DMS79 (cell line): ENCODE measurements at places on chromosomes 3 and 15.
A peak's percentile ranks its signal among the peaks of the same experiment; 100 is the strongest.

GRCh38 chr3:96915445-96915844, 101.1 kb downstream of the EPHA6 start:
- no peak for DNase-seq

DNA sequence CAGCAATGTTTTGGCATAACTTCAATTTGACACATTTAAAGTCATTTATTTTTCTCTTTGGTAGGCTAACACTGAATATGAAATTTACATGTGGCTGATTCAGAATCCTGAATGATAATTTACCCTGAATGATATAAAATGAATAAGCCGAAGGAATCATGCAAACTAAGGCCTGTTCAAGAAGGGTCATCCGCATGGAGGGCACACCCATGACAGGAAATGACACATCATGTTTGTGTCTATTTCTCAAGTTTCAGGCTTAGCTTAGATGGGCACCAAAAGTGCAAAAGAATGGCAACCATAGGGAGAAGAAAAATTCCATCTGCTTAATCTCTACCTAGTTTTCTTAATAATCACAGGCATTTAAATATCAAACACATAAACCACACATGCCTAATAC, 141.5 kb downstream of the DUT start:
- no peak for DNase-seq

DNA sequence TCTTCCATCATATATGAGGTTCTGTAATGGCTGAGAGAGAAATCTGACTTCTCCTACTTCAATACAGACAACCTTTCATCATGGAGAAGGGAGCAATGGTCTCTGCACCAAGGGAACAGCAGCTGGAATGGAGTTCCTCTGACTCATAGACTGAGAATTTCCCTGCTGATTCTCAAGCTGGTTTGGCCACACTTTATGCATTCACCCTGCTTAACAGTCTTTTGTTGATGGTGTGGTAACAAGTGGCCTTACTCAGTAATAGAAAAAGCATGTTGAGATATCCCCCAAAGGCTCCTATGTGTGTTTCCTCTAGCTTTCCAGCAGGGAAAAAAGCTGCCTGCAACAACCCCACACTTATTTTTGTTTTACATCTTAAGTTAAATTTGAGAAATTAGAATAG, 138.1 kb downstream of the GREM1 start:
- no peak for DNase-seq

- DNase-seq, result no peak
Observed at GRCh38 chr3:64321747-64322146, 96.5 kb upstream of the PRICKLE2 start.

GRCh38 chr3:56126632-56127031, 341.6 kb downstream of the ERC2 start:
- no peak for DNase-seq

DNA sequence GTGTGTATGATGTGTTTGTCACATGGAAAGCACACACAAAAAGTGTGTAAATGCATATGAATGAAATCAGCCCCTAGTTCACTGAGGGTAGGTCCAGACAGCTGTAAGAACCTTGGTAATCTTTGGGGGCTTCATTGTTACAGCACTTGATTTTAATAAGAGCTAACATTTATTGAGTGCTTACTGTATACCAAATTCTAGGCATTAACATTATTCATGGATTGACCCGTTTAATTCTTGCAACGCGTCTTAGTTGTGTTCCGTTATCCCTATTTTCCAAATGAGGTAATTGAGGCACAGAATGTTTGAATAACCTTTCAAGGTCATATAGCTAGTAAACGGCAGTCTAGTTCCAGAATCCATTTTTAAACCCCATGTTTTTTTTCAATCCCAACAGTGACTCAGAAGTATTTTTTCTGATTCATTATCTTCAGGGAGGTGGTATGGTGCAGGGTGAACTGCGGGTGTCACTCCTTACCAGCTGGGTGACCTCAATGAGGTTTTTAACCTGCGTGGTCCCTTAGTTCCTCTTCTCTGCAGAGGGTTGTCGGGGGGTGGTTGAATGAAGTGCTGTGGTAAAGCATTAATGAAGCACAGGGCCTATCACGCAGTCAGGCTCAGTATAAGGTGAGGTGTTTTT, 14.2 kb downstream of the RAB8B start:
- DNase-seq, result no peak

DNA sequence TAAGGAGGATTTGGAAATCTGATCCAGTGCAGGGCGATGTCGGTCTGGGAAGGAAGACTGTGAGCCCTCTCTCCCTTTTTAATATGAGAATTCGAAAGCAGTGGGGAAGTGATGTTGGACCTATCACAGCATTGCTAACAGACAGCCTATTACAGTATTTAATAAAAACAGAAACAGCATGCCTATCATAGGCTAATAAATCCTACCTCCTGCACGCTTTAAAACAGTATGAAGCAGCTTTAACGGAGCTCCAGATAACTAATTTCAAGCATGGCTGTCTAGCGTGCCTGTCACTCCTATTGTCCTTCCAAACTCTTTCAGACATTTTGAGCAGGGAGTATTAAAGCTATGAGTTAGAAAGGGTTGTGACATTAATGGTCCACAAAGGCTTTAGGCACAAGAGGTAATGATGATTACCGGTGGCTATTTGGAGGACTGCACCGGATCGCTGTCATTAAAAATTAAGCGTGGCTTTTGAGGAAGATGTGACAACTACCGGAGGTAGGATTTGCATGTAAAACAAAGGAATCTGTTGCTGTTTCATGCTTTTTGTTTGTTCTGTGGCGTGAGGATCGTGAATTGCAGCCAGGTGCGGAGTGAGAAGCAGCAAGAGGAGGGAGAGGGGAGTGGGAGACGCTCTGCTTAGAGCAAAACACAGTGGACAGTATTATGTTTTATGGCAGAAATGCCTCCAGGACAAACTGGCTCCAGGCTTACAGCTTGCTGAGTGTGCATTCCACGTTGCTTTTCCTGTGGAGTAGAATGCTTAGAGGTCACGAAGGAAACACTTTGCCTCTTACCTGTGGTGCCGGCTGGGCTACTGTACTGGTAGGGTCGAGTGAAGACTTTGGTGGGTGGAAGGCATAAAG, at the start of gene KCNMB2:
TSS of gene KCNMB2 (plus strand) at position 226 of the 869 bp plus-strand sequence.
- DNase-seq, result peak; percentile 20

DNA sequence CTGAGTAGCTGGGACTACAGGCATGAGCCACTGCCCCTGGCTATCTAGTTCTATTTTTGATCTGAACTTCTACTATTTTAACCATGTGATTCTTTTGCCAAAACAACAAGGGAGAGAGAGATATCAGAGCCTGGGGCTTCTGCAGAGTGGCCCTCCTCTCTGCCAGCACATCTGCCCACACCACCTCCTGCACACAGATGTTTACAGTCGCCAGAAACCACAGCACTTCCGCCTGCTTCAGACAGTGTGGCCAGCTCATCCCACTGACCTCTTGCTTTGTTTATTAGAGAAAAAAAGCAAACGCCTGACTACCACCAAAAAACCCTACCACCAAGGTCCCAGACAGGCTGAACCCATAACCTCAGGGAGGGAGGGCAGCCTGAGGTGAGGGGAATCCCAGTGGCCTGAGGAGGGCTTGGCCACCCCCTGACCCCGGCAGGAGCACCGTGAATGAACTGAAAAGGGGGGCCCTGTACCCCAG, 85.9 kb upstream of the ABHD2 start:
- DNase-seq, result no peak

GRCh38 chr3:46729038-46729437, 11.4 kb upstream of the PRSS50 start:
- no peak for DNase-seq

DNA sequence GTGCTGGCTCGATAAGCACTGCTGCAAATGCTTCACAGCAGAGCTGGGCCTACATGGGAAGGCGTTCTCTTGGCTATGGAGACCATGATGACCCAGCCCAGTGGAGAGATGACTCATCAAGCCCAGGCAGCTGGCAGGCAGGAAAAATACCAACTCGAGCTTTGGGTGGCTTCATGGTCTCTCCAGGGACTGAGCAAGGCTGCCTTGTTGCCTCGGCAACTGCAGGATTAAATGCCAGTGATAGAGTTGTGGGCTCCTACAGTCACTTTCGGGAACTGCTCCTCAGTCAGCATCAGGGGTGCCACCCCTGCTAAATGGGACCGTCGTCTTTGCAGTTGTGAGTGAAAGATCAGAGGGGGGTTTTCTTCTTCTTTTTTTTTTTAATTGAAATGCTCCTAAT, 54.6 kb upstream of the MYZAP start:
- DNase-seq, result peak; percentile 21

GRCh38 chr3:127675651-127676391, 3.1 kb downstream of the ABTB1 start:
- no peak for DNase-seq

- DNase-seq, result no peak
Observed at GRCh38 chr3:65402597-65402996, 636.1 kb downstream of the MAGI1 start.

DNA sequence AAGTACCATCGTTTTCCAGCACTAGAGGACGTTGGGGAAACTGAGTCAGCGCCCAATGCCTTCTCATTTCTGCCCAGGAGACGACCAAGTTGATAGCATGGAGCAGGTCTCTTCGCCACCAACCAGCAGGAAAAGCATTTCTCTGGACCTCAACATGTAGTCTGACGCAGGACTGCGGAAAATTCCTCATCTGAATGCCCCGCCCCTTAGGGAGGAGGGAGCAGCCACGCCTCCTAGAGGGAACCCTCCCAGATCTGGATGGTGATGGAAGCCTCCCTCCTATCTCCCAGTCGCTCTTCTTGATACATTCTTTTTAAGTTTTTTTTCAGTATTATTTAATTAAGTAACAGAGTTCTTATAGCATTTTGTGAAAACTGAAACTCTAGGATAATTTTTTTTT, 17.4 kb upstream of the MINDY4B start:
- DNase-seq, result no peak

DNA sequence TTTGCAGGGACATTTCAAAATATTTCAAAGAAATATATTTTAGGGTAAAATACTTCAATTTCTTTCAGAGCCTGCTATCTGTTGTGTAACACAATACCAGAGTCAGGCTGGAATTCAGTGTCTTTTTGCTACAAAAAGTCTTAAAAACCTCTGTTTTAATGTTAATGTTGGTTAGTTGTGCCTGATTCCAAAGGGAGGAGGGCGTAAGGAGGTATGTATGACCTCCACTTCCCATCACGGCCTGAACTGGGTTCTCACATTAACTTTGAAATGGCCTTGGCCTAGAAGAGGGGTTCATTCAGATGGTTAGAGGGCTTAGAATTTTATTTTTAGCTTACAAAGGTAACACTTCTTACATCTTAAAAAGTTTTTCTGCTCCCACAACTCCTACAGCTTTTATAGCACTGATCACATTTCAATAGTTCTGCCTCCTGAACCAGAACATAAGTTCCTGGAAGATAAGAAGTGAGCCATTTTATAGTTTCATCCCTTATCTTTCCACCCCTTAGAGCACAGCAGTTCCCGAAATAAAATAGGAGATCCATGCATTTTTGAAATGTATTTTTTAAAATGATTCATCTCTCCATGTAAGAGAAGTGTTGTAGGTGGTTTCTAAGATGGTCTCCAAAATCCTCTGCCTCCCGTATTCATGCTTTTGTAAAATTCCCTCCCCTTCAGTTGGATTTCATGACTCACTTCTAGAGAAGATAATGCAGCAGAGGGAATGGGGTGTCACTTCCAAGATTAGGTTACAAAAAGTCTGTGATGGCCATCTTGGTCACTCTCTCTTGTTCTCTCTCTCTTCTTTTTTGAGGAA, 543.1 kb upstream of the NECTIN3 start:
- DNase-seq, result no peak

DNA sequence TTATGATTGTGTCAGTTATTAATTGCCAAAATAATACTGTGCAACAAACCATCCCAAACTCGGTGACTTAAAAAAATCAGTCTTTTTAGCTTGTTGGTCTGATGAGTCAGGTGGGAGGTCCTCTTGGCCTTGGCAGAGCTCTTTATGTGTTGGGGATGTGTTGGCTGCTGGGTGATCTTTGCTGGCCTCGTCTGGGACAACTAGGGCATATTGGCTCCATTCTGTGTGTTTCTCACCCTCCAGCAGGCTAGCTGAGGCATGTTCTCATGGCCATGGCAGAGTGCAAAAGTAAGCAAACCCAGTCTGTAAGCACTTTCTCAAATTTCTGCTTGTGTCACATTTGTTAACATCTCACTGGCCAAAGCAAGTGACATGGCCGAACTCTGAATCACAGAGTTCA, 251.6 kb downstream of the RPLP1 start:
- DNase-seq, result peak; percentile 21

DNA sequence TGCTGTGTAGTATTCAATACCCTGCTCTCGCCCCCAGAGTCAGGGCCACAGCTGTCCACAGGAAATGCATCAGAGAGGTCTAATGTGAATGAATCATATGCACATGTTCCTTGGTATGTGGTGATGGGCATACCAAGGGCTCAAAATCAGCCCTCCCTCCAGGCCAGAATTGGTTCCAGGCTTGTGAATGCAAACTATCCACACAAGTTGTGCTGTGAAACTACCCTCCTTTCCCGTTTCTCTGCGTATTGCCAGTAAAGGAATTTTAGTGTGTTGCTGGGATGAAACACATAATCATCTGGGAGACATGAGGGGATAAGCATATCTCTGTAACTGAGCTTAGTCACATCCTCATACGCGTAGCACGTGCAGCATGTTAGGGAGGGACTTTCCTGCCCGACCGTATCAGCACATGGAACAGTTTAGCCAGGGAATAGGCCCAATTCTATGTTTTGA, 9.2 kb upstream of the MME start:
- DNase-seq, result no peak

DNA sequence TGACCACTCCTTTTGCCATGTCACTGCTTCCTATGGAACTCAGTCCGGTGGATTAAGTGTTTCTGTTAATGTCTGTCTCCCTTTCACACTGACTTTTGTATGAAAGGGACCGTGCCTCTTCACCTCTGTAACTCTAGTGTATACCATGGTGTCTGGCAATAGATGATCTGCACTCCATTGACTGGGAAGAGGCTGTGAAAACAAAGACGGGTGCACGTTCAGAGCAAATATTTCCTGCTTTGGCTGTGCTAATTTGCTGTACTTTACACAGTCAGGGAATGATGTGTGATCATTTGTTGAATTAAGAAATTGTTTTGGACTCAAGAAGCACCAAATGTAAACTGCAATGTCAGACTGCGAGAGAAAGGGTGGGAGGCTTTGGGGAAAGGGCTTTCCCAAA, 315.2 kb downstream of the RORA start:
- no peak for DNase-seq

- DNase-seq, result no peak
Observed at GRCh38 chr15:65550681-65551098, 20.4 kb downstream of the HACD3 start.

- peak; percentile 30 for DNase-seq
Observed at GRCh38 chr3:122184591-122184929, 1.1 kb downstream of the CASR start.

GRCh38 chr3:123371426-123371825, 77.5 kb downstream of the ADCY5 start:
- no peak for DNase-seq
